ENCODE measurements at places on chromosomes 7 and 10.

- no peak for DNase-seq
Measured at GRCh38 chr7:158251061-158251965, 336.3 kb downstream of the PTPRN2 start.

- no peak for DNase-seq
Measured at GRCh38 chr10:47337310-47337709, 10.9 kb upstream of the RBP3 start.

DNA sequence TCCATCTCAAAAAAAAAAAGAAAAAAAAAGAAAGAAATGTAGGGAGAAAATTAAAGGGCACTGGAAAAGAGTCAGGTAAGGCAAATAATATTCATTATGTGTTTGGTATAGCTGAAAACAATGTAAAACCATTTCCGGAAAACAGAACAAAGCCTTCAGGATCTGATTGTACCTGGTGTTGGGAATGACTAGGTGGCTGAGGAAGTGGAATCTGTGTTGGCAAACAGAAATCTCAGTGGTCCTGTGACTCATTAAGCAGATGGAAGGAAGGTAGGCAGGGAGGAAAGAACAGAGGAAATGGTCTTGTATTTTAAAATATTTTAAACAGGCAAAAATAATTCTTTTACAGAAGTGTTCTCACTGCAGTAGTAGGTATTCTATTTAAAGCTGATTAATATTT, 55.7 kb upstream of the GATA3 start:
- no peak for DNase-seq

DNA sequence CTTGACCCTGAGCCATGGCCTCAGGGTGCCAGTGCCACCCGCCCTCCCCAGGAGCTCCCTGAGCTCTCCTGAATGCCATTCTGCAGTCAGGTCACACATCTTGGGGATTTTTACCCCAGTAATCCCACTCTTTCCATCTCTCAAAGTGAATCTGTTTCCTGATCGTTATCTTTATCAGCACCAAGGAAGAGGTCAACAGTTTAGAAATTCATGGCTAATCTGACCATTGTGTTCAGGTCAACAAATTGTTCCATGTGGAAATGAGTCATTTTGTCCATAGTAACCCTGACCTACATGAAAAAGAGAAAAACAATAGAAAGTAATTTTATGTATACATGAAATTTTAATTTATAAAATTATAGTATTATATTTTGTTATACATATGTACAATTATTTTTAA, 28.8 kb upstream of the ZNF488 start:
- DNase-seq, result no peak

DNA sequence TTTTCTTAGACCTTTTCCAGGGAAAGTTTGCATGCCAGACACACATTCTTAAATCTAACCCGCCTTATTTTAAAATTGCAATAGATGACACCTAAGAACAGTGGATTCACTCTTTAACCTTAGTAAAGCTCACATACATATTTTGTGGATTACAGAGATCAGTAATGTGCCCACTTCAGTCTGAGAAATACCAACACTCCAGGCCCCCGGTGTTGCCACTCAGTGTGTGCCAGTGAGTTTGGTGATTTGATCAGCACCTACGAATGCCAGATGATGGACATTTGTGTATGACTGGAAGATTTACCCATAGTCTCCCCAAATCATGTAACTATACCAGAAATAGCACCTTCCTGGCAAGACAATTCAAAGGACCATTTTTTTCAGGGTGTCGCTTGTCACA, 2.6 kb downstream of the LRRN3 start:
- DNase-seq, result no peak

GRCh38 chr7:40544871-40545303, 410.1 kb downstream of the SUGCT start:
- DNase-seq, result no peak

- DNase-seq, result no peak
Measured at GRCh38 chr7:41889472-41889871, 186.6 kb upstream of the INHBA start.

DNA sequence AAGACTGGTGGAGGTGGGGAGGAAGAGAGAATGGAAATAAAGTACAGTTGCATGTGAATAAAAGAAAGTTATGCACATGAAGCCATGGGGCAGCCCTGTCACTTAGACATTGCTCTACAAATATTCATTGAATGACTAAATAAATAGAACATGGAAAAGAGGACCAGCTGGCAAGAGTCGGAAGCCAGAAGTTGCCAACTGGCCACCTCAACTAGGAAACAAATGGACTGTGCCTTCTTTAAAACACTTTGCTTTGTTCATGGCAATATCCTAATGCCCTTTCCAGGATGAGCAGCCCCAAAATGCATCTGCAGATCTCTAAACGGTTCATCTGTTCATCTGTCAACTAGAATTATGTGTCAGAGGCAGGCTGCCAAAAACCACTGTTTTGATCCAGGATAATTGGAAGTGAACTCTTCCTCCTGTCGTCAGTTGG, 157.3 kb downstream of the NOC3L start:
- DNase-seq, result no peak

DNA sequence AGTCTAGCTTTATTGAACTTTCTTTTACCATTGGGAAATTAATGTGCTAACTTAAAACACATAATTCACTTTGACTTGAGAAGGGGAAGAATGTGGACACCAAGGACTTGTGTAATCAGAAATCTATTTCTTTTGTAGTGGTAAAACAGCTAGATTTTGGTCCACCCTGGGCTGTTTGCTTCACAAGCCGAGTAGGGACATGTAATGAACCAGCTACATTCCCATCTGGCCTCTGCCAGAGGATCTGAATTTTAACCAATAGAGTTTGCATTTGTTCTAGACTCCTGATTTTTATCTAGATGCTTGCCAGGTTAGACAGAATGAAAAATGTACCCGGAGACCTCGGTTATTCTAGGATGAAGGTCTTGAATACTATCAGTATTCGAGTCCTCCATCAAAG, 1.9 kb downstream of the CACNB2 start:
- no peak for DNase-seq

- no peak for DNase-seq
Measured at GRCh38 chr10:43502931-43503330, 66.0 kb downstream of the ZNF487 start.

DNA sequence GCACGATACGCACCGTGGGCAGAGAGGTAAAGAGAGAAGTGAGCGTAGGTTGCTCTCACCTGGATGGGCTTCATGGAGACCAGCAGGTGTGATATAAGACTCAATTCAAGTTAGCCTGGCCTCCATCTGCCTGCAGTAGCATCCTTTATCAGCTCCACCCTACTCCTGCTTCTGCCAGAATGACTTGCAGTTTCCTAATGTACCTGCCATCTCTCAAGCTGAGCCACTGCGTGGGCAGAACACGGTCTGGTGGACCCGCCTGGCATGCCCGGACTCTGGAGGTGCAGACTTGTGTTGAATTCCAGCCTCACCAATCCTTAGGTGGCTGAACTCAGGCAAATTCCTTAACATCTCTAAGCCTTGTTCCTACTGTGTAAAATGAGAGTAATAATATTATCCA, 64.3 kb downstream of the STEAP1B start:
- DNase-seq, result no peak

DNA sequence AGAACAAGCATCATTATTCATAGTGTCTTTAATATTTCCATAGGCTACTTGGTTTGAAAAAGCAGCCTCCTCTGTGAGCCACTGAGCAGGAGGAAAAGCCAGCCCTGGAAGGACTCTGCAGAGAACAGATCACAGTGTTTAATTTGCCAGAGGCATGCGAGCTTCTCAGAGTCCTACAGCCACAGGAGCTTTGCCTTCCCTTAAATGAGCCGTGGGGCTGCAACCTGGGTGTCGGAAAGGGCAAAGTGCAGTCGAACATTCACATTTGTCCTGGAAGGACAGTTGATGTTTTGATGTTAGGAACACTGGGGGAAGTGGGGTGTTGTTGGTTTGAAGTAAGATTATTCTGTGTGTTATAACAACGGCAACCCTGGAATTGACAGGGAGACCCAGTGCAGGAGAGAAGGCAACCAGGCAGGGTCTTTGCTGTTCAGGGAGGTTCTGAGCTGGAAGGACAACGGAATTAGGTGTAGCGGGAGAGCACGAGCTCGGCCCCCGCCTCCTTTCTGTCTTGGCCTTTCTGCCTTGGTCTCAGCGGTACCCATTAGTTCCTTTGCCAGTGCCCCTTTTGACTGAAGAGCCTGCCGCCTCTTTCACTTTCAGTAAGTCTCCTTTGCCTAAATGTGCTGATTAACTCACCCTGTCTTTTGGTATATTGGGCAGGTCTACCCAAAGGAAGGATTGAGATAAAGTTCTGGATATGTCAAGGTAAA, 192.3 kb upstream of the PITRM1 start:
- DNase-seq, result no peak

DNA sequence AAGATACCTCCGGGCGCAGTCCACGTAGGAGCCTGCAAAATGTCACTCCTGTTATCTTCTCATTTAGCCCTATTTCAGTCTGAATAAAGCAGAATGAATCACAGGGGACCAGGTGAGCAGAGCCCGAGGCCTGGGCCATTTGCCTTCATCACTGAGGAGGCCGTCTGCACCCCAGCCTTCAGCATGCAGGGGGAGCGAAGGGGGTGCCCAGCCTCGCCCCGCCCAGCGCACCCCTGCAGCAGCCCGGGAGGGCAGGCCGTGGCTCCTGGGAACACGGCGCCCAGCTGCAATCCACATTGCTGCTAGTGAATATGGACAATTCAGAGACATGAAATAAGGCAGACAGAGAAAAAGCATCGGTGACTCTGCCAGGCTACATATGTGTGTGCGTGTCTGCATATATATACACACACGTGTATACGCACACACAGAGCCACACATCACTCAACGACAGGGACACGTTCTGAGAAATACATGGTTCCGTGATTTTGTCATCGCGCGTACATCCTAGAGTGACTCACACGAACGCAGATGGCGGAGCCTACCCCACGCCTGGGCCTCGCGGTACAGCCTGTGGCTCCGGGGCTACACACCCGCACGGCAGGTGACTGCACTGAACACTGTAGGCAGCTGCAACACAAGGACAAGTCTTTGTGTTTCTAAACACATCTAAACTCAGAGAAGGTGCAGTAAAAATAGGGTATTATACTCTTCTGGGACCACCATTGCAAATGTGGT, 15.2 kb upstream of the ELFN1 start:
- no peak for DNase-seq

DNA sequence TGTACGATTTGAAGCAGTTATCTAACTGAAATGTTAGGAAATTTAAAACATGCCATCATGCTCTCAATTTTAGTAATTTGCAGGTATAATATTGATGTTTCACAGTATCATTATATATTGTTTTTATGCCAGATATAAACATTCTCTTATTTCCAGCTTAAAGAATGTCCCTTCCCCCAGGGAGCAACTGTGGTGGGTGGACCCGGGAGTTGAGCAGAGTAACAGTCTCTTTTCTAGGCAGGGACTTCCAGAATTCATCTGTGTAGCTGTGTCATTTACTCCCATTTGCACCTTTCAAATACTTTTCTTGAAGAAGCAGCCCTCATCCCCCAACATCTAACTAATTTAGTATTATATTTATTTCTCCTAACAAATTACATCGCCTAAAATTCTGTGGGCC, 9.6 kb downstream of the INPP5F start:
- no peak for DNase-seq

DNA sequence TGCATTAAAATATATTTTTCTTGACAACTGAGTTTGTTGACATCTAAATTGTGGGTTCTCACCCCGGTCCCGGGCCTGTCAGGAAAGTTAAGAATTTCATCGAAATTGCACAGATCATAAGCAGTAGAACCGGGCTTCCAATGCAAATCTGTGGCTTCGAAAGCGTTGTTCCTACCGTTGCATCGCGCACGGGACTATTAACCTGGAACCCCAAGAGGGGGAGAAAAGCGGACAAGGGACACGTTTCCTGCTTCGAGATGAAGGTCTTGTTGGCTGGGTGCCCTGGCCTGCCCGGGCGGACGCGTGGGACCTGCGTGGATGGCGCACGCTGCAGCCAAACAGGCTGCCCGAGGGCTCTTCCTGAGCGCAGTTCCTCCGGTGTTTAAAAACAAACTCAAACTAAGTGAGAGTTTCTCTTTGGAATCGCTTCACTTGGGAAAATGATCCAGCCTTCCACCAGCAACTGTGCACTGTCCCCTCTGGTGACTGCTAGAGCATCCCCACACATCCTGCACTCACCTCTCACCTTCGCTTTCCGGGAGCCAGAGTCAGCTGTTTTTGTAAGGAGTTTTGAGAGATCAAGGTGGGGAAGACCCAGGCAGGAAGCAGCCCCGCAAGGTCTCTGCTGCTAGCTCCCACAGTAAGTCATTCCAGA, 5.1 kb upstream of the TBX20 start:
- DNase-seq, result no peak

DNA sequence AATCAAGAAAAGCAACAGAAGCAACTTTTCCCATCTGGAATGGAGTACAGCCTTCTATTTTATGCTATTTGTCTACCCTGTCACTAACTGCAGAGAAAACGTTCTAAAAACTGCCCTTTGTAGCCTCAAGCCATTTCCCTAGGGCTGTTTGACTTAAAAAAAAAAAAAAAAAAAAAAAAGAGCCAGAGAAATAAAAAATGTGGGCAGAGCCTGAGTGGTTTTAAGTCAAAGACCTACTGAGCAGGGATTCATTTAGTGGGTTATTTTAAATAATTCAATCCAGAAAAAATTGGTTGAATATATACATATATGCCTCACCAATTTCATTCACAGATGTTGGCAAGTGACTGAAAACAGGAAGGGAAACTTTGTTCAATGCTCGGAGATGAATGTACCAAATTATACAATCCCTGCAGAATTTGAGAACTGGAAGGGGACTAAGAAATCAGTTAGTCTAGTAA, 75.2 kb downstream of the PPP1R3C start:
- no peak for DNase-seq

DNA sequence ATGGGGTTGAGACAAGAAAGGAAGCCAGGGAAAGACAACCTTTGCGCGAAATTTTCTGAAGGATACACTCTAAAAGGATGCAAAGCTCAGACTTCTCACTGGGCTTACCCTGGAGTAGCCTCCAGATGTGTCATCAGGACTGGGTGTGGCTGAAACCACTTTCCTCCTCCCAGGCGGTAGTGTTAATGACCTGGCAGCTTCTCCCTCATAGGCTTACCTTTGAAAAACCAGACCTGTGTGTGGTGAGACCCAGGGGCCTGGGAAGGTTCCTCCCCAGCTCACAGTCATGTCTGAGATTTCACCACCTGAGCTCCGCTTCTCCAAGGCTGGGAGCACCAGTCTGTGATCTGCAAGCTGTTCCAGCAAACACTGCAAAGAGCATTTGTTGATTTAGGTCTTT, 93.7 kb downstream of the EPC1 start:
- peak; percentile 24 for DNase-seq

DNA sequence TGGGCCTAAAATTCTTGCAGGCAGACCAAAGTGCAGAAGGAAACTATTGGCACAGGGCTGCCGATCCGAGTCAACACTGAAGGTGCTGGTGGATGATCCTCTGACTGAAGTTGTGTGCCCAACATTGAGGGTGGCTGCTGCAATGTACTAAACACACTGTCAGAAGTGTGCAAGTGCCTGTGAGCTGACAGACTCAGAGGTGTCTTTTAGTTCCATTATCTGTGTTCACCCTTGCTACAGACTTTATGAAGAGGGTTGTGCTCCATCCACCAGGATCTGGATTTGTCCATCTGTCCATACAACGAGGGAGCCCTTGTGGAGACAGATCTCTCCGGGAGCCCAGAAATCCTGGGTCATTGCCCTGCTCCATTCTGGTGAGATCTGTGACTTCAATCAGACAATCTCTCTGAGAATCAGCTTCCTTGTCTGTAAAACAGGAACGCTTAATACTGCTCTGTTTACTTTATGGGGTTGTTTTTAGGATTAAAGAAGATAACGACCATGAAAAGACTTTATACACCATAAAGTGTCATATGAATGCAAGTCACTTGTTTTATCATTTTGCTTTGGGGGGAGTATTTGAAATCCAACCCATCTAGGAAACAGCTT, 9.5 kb upstream of the TRPV6 start:
- no peak for DNase-seq

- DNase-seq, result no peak
Measured at GRCh38 chr7:137345799-137346449, 2.4 kb upstream of the PTN start.

GRCh38 chr7:27750316-27750715, 10.4 kb downstream of the TAX1BP1 start:
- no peak for DNase-seq
